Ovary (tissue), 10 donors: ENCODE measurements at places on chromosomes 4 and X. TPM values are rescaled to one million over a fixed set of nuclear protein-coding genes. Genes with fewer than 3 reads are reported as not detected.

Gene TMPRSS11F
- total RNA-seq, result not detected

Gene GAB3
- total RNA-seq, result 0.68 TPM

Gene SOD3
- total RNA-seq, result 17.5 TPM

Gene MCF2
- 4.7 TPM for total RNA-seq

Gene CYSLTR1
- 1.1 TPM for total RNA-seq

Gene RS1
- not detected for total RNA-seq

Gene GPR82
- total RNA-seq, result 0.12 TPM

Gene FUNDC1
- total RNA-seq, result 10.6 TPM

Gene MAGEC1
- not detected for total RNA-seq

Gene HAUS3
- total RNA-seq, result 12.5 TPM

Gene TBX22
- not detected for total RNA-seq

DNA sequence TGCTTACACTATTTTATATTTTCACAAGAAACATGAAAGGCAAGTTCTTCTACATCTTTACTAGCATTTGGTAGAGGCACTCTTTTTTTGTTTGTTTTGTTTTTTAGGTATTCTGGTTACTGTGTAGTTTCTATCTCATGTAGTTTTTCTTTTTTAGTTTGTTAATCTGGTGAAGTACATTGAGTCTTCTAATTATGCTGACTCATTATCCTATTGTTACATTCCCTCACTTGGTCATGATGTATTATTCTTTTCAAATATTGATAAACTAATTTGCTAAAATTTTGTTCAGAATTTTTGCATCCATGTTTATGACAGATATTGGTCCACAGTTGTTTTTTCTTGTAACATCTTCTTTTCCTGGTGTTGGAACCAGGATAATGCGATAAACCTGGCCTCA lies 4.7 kb downstream of the GK2 start:
- DNase-seq, result no peak

- DNase-seq, result no peak
These were observed 8.8 kb downstream of the PLXNA3 start for GRCh38 chrX:154466907-154467306.

DNA sequence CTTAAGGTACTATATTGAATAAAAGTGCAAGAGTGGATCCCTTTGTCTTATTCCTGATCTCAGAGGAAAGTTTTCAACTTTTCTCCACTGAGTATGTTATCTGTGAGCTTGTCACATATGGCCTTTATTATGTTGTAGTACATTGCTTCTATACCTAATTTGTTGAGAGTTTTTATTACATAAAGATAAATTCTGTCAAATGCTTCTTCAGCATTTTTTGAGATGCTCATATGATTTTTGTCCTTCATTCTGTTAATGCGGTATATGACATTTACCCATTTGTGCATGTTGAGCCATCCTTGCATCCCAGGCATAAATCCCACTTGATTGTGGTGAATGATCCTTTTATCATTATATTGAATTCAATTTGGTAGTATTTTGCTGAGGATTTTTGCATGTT lies 11.0 kb downstream of the SLC25A31 start:
- DNase-seq, result no peak

DNA sequence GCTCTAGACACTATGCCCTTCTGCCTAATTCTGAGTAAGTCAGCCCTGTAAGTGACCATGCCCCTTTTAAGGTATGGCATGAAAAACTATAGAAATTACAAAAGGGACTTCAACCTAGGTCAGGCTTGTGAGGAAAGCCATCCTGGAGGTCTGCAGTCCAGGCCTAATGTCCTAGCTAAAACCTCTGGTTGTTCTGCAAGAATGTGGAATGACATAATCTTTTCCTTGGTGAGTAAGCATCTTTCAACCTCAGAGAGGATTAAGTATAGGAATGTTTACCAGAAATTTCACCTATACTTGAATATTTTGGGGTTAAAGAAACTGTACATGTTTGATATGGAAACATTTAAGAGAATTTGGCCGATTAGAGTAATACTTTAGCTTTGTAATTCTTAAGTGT lies 23.8 kb upstream of the HPSE start:
- no peak for DNase-seq

GRCh38 chrX:15653961-15654360 lies 10.6 kb downstream of the CLTRN start:
- DNase-seq, result no peak

DNA sequence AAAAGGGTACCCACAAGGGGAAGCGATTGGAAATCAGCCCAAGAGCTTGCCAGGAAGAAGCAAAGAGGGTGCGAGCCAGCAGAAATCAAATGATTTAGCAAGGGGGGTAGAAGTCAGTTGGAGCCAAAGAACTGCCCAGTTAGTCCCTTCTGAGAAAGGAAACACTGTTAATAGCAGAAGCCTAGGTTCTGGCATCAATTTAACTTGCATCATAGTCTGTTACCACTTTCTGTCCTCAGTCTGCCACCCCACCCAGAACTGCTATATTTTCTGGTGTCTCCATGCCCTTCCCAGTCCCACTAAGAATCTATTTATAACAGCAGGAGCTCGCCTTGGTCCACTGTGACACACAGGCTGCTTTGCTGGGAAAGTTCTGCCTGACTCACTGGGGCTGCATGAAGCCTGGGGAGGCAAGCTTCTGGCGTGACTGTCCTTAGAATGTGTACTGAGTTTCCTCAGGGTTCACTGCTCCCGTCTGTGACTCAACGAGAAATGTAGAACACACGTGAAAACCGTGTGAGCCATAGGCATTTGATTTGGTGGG lies 157.8 kb upstream of the TTC29 start:
- DNase-seq, result no peak

GRCh38 chr4:89119836-89120235 lies 8.5 kb downstream of the TIGD2 start:
- DNase-seq, result no peak

DNA sequence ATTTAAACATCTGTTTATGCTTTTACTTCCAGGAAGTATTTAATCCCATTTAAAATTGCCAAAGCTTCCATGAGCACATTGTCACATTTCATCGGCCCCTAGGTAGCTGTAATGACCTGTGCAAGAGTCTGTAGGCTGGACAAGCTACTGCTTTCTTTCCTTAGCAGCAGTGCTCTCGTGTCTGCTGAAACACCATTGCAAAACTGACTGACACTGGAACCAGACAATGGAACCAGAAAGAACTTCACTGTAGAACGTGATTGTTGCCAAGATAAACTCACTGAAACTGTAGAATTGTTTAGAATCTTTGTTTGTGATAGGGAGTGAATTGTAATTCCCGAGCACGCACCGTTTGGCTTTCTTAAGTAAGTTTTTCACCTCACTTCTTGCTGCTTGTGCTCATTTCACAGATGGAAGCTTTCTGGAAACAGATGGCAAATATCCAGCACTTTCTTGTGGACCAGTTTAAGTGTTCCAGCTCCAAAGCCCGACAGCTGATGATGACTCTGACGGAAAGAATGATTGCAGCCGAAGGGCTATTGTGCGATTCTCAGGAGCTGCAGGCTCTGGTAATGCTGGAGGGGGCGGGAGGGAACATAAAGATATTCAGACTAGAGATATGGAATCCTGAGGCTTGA lies 36.9 kb downstream of the EVC start:
- no peak for DNase-seq

DNA sequence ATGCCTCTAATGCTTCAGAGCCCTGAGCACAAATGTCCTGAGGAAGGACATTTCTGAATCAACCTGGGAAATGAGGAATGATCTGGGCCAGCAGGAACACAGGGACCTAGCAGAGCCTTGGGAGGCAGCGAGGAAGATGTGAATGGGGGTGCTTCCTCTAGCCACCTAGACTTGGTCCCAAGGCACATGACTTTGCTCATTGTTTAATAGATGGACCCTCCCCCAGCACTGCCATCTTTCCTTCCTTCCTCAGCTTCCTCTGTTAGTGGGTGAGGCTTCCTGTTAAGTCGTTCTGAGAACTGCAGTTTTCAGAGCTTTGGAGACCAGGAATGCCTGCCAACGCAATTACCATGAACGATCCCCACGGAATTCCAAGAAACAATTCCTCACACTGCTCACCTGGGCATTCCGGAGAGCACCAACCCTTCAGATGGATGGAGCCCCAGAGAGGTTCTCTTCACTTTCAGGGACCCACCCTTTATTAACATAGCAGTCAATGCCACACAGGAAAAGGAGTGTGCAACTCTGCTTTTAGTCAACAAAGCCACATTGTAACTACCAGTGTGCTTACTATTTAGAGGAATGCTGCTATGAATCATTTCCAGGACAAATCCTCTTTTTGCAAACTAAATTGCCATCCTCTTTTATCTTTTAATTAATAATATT lies 48.5 kb upstream of the STIM2 start:
- no peak for DNase-seq

GRCh38 chr4:85595796-85596559 lies 121.0 kb downstream of the ARHGAP24 start:
- peak; percentile 22 for DNase-seq

DNA sequence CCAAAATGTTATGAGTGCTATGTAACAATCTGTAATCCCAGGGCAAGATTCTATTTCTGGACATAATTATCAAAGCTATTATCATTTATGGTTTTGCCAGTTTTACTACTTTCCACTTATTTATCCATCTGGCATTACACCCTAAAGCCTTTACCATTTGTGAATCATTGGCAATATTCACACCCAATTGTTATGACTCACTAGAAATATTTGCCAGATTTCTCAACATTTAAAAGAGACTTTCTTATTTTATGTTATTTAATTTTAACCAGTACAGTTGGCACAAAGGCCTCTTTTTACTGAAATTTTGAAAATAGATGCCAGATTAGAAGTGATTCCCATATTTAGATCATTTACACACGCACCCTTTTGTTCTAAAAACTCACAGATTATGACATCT lies 242.7 kb upstream of the WDFY3 start:
- no peak for DNase-seq

DNA sequence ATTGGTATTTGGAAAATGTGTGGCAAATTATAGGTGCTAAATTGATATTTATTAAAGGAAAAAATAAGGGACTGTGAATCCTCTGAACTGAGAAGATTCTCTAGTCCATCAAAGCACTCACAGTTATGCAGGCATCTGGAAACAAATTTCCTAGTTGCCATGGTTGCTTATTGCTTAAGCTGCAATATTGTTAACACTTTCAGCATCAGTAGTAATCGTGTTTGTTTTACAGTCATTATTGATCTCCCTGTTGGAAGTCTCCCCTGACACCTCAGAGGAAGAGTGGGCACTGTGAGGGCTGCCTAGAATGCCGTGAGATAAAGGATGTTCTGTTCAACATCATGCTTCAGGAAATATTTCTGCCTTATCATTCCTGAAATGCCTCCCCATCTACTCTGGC lies 2004.3 kb upstream of the ADGRL3 start:
- DNase-seq, result no peak

- no peak for DNase-seq
These were observed 127.6 kb upstream of the MID1 start for GRCh38 chrX:10747975-10748374.
